ENCODE measurements at places on chromosomes 4 and X. TPM values are rescaled to one million over a fixed set of nuclear protein-coding genes. Genes with fewer than 3 reads are reported as not detected.

The STAP1 gene
- not detected for total RNA-seq

The CYLC1 gene
- not detected for total RNA-seq

The CACNA1F gene
- 1.6 TPM for total RNA-seq

The NAP1L3 gene
- 37.9 TPM for total RNA-seq

The CAMK2D gene
- 98.2 TPM for total RNA-seq

The ADGRL3 gene
- total RNA-seq = 21.2 TPM

The HSFX4 gene
- total RNA-seq = not detected

The CXCL8 gene
- 32.5 TPM for total RNA-seq

The JADE1 gene
- 26.8 TPM for total RNA-seq

The C4orf50 gene
- total RNA-seq = not detected

The SLC16A2 gene
- 13.8 TPM for total RNA-seq

The SPANXN4 gene
- not detected for total RNA-seq

The ATP1B4 gene
- not detected for total RNA-seq

The FGFBP1 gene
- total RNA-seq = 2.2 TPM

The RAB40AL gene
- total RNA-seq = not detected

The MAGED1 gene
- 248 TPM for total RNA-seq

The DMD gene
- 27.8 TPM for total RNA-seq

The ANXA3 gene
- 194 TPM for total RNA-seq

The GUCY1A1 gene
- 41.2 TPM for total RNA-seq

The DDIT4L gene
- total RNA-seq = 4.4 TPM

The KCNE5 gene
- 0.10 TPM for total RNA-seq

The ELMOD2 gene
- total RNA-seq = 64.6 TPM

The CT45A1 gene
- not detected for total RNA-seq

The ATP2B3 gene
- not detected for total RNA-seq

The TMSB15C gene
- total RNA-seq = 4.6 TPM

The TASL gene
- total RNA-seq = not detected

The RS1 gene
- total RNA-seq = not detected

The GLRA3 gene
- 0.08 TPM for total RNA-seq

The SLC2A9 gene
- 2.7 TPM for total RNA-seq

The CENPVL2 gene
- 0.32 TPM for total RNA-seq

The KIF4A gene
- 6.4 TPM for total RNA-seq

The EPHA5 gene
- total RNA-seq = 0.63 TPM

The PNMA3 gene
- 14.4 TPM for total RNA-seq

The CCDC120 gene
- total RNA-seq = 5.1 TPM

The SUPT20HL2 gene
- not detected for total RNA-seq

The MAGEA2B gene
- total RNA-seq = not detected

The BEX4 gene
- 75.6 TPM for total RNA-seq

The CCDC149 gene
- total RNA-seq = 13.3 TPM

The DGKK gene
- total RNA-seq = 0.36 TPM

The PRDM8 gene
- 1.8 TPM for total RNA-seq

The GPC3 gene
- total RNA-seq = 874 TPM

The IBSP gene
- not detected for total RNA-seq

The TADA2B gene
- 15.4 TPM for total RNA-seq
